ENCODE measurements at places on chromosomes 2 and 18.
A peak's percentile ranks its signal among the peaks of the same experiment; 100 is the strongest.

- DNase-seq, result no peak
Observed at GRCh38 chr2:23499439-23499838, 114.5 kb downstream of the KLHL29 start.

- DNase-seq, result peak; percentile 26
Observed at GRCh38 chr2:186459009-186459408, 27.1 kb upstream of the ZC3H15 start.

DNA sequence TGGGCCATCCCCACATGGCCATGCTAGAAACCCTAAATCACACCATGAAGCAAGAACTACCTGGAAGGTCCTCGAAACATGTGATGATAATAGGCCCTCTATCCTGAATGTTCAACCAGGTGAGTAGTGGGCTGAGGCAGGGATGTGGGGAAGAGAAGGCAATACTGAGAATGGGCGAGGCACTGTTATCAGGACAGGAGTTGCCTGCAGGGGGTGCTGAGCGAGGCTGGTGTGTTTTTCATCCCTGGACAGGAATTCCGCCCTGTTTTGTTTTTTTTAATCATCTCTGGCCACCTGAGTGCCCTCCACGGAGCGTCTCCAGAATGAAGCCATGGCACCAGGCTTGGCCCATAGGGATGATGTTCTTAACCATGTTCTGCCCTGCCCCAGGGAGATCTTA lies 103.0 kb upstream of the SOX11 start:
- DNase-seq, result no peak

DNA sequence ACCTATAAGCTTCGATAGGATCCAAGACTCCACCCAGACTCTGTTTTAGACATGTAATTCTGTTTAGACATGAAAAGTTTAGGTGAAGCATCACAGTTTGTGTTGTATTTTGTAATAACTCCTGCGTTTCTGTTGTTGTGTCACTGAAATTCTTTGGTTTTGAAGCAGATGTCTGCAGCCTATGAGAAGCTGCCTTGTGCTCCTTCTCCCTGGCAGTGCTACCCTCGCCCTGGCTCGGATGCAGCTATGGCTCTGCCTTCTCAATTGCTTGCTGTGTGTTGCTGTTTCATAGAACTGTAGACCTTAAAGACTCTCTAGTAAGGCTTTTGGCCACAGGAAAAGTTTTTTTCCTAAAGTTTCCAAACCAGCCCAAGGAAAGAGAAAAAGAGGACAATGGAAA lies 40.2 kb upstream of the ZNF638 start:
- DNase-seq, result no peak

- no peak for DNase-seq
Observed at GRCh38 chr2:126754240-126755004, 98.5 kb downstream of the GYPC start.

DNA sequence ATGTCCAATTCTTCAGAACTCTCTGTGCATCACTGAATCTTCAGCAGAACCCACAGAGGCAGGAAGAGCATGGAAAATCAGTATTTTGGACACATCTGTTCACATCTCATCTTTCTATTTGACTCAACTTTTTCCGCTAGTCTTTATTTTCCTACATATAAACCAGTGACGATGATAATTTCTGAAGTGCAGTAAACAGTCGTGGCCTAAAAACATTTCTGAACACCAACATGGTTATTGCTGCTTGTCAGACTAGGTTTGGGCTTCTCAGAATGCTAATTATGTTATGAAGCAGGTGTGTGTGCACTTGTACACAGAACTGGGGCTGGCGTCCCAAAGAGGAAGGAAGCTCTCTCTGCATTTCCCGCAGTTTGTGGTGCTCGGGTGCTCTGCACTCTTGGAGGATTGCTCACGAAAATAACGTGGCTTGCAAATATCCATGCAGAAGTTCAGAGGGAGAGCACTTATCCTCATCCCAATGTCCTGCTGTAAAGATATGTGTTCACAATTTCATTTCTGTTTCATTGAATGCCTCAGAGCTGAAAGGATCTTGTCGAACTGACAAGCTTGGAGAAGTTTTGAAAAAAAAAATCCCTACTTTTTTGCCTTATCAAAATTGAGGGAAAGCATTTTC lies 50.8 kb downstream of the EDAR start:
- DNase-seq, result no peak

GRCh38 chr18:34866310-34866709 lies 156.2 kb downstream of the DTNA start:
- no peak for DNase-seq

GRCh38 chr2:200695601-200696000 lies 109.8 kb downstream of the AOX1 start:
- no peak for DNase-seq

DNA sequence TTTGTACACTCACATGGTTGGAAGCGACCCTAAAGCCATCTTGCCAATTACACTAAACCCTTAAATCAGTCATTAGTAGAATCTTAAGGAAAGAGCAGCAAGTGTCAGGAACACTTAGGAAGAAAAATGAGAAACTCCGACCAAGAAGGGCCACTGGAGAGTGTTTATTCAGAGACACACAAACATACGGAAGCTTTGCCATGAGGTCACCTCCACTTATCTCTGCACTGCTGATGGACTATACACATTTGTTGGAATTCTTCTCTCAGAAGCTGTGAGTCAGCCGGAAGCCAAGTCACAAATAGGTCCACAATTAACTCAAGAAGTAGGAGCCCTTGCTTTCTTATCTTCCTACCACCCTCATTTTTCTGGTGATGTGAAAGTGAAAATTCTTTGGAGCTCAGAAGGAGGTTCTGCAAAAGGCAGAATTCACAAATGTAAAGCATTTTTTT lies 21.6 kb downstream of the BMP10 start:
- no peak for DNase-seq
